Immature natural killer cell (primary cell): ENCODE measurements at places on chromosomes 11 and 22.

- peak overlapping the region; percentile 43 for H3K4me3 ChIP-seq
Measured at GRCh38 chr11:46674463-46675287, 25.7 kb downstream of the ARHGAP1 start.

GRCh38 chr11:16536513-16536912 lies 180.2 kb upstream of the SOX6 start:
- no peak overlapping the region for H3K4me3 ChIP-seq
- H3K27ac ChIP-seq = no peak overlapping the region
- no peaks in the 10 kb centered on the region for H3K36me3 ChIP-seq
- DNase-seq = no peak
- H3K27me3 ChIP-seq = no peaks in the 10 kb centered on the region
- no peaks in the 10 kb centered on the region for H3K4me1 ChIP-seq

- H3K4me1 ChIP-seq = peaks cover 46% of the 10 kb centered on the region
- no peak for DNase-seq
- no peak overlapping the region for H3K27ac ChIP-seq
- peaks cover 7% of the 10 kb centered on the region for H3K36me3 ChIP-seq
- H3K27me3 ChIP-seq = no peaks in the 10 kb centered on the region
- no peak overlapping the region for H3K4me3 ChIP-seq
Measured at GRCh38 chr11:58562375-58562800, 13.3 kb downstream of the LPXN start.

DNA sequence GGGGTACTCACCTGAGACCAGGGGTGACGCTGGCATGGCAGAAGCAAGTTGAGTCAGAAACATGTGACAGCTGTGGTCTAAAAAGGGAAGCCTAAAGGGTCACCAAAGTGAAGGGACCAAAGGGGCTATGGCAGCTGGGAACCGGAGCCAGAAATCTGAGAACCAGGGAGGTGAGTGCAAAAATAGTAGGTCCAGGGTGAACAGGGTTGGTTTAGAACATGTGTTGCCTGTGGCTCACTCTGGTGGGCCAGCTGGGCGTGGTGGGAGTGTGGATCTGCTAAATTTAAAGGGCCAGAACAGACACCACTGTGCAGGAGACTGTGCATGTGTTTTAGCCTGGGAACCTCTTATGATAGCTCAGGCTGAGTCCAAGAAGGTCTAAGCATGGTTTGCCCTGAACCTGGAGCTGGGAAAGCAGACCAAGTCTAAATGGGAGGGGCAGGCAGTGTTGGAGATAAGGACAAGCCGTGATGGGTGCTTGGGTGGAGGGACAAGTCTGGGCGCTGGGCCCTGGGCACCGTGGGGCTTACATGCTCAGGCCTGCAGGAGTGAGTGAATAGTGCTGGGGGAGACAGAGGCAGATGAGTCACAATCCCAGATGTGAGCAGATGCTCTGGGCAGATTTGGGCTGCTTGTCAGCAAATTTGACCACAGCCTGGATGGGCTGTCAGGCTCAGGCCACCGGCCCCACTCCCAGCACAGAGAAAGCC lies 41.4 kb upstream of the ZBED5 start:
- H3K4me3 ChIP-seq = no peak overlapping the region
- DNase-seq = no peak
- H3K4me1 ChIP-seq = no peaks in the 10 kb centered on the region
- H3K36me3 ChIP-seq = no peaks in the 10 kb centered on the region
- H3K27me3 ChIP-seq = peaks cover 2% of the 10 kb centered on the region
